ENCODE measurements at places on chromosomes 2 and 18.

DNA sequence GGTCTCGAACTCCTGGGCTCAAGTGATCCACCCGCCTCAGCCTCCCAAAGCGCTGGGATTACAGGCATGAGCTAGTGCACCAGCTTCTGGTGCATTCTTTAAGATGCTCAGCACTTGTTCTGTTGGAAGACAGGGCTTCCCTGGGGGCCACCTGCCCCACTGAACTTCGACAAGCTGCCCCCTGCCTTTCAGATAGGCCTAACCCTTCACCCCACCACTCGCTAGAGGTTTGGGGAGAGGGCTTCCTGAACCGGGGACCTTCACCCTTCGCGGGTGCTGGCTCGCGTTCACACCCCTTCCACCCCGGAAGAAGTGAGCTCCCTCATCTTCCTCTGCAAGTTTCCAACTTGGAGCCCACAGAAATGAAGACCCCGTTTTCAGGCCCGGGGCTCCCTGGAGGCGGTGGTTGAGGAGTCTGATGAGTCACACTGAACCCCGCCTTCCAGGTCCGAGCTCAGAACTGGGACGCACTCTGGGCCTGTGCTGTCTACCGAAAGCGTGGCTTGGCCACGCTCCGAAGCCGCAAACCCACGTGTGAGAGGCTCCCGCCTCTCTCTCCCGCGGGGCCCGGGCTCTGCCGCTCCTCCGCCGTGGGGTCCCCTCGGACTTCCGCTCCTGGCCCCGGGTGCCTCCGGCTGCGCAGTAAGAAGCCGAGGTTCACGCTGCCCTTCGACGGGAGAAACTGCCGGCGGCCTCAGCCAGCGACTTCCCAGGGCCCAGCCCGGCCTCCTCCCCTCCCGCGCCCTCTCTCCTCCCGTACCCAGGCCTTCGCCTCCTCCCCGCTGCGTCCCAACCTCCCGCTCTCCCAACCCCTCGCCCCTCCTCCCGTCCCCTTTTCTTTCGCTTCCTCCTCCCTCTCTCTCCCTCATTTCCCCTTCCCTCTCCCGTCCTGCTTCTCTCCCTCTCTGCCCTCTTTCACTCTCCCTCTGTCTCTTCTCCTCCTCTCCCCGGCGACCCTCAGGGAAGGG, 47.5 kb upstream of the SP3 start:
- peak; percentile 45 for DNase-seq

DNA sequence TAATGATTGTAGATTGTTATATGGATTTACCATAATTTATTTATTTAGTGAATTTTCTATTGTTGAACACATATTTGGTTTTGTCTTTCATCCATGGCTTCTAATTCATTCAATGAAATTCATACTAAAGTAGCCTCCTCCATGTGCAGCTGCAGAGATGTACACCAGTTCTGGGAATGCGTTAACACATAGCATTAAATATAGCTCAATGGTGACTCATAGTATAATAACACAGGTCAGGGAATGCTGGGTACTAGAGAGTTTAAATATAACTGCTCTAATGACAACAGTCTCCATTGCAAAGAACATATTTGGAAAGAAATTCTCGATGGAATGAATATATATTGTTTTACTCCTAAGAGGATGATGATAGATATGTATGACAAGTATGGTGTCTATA, 1190.2 kb upstream of the NRXN1 start:
- DNase-seq: no peak

GRCh38 chr2:153222231-153223165, 256.1 kb downstream of the RPRM start:
- DNase-seq: no peak

DNA sequence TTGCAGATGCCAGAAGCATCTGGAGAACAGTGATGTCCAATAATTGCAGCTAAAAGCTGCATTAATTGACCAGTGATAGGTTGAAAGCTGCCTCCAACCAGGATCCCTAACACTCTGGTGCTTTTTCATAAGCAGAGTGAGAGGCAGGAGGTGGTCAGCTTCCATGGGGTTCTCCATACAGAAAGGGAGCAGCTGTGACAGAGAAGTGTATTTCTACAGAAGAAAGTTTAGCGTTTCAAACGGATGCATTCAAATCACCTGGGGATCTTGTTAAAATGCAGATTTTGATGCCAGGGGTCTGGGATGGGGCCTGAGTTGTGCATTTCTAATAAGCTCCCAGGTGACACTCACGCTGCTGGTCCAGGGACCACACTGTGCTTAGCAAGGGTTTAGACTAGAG, 216.5 kb upstream of the NRP2 start:
- DNase-seq: no peak

DNA sequence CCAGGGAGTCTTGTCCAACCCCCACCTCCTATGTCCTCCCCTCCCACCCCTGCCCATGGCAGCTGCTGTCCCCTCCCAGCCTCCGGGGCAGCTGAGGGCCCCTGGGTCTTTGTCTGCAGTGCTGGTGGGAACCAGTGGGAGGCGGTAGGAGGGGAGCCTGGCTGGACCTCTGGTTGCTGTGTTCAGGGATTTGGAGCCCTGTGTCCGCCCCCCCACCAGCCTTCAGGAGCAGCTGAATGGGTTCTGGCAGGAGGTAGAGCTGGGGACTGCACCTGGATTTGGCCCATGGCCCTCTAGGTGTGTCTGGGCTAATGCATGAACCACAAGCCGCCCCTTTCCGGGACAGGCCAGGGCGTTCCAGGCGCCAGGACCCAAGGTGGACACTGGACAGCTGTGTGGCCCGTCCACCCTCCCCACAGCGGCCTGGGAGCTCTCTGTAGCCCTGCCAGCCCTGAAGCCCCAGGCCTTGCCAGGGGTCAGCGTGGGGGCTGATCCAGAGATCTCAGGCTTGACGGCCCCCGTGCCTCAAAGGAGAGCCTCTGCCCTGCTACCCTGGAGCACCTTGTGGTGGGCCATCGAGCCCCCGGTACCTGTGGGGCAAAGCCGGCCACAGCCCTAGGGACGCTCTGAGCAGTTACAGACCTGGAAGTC, 25.4 kb downstream of the GPC1 start:
- DNase-seq: no peak

DNA sequence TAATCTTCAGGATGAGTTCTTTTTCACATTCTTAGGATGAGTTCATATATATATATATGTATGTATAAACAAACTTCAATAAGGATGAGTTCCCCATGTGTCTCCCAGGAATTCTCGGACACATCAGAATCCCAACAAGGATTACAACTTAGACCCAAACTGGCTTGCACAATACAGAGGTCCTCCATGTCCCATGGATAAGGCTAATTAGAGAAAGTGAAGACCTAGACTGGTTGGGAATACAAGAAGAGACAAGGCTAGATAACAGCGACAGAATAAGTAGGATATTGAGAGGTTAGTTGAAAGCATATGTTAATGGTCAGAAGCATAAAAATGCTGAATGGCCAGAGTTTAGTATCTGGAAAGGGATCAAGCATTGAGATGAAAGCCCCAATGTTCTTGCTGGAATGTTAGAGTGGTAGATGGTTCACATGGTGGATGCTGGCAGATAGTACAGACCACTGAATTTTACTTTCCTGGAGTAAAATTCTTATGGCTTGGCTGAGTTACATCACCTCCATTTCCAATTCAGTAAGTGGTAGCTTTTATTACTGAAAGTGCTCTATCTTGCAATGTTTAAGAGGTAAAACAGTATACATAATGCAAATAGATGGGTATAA, 154.9 kb upstream of the EPHA4 start:
- no peak for DNase-seq

- no peak for DNase-seq
Measured at GRCh38 chr18:73511771-73512503, 635.7 kb downstream of the FBXO15 start.

- no peak for DNase-seq
Measured at GRCh38 chr2:37645836-37646235, 25.6 kb downstream of the CDC42EP3 start.

- no peak for DNase-seq
Measured at GRCh38 chr2:105299290-105299689, 30.2 kb downstream of the TGFBRAP1 start.

DNA sequence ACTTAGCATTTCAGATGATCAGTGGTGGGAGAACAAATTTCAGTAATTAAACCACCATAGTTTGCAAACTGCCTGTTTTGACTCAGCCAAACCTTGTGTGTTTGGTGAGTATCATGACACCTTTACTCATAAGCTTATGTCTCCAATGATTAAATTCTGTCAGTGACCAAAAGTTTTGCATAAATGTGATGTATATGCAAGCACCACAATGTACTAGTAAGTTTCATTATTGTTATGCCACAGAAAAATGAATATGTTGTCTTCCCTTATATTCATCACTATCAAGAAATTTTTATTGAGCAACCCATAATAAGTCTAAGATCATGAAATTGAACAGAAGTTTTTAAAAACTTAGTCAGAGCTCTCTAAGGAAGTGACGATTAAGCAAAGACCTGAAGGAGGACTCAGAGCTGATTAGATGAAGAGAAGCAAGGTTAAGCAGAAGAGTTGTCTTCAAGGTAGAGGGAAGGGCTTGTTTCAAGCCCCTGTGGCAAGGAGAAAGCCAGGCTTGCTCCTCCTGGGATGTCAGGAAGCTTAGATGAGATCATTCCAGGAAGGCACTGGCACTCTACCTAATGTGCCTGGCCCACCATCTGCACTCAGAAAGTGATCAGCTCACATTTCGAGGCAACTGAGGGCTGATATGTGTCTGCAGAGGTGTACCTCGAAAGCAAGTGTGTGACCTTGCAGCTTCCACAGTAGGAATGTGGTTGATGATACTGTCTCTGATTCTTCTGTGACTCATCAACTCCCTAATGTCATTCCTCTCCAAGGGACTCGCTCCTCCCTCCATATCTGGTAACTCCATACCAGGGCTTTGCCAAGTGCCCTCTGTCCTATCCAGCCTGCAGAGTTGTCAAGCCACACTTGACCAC, 54.7 kb downstream of the KCTD18 start:
- no peak for DNase-seq

Data from GM18507 (cell line).